ENCODE measurements at places on chromosomes 11 and 22.
A peak's percentile ranks its signal among the peaks of the same experiment; 100 is the strongest.

GRCh38 chr11:6911948-6912347, 8.9 kb upstream of the OR2D3 start:
- DNase-seq: no peak

GRCh38 chr11:12808519-12808918, 134.3 kb downstream of the TEAD1 start:
- DNase-seq: no peak

GRCh38 chr11:17544181-17544622, at the start of gene USH1C:
Gene USH1C, minus strand, starts transcription at chr11:17544416. Its CDS starts 109 bp downstream, at chr11:17544307.
- no peak for DNase-seq

DNA sequence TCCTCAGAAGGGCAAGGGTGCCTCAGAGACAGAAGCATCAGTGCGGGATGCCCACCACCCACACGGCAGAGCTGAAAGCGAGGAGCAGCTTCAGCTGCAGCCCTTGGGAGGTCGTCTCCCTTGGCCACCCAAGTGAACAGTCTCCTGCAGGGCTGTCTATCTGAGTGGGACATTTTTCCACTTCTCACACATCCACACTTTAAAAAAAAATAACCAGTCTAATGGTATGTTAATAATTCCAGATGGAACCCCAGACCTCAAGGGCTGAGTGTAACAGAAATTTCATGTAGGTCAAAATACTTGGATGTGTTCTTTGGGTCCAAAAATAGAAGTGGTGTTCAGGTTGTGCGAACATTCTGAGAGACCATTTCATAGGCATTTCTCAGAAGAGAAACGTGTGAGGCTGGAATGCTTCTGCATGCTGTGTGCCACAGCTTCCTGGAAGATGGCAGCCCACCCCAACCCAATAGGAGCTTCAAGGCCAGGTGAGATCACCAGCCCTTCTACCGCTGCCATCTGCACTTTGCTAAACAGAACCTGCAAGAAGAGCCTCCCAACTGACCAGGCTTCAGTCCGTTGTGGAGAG, 623.2 kb downstream of the OPCML start:
- DNase-seq: no peak

DNA sequence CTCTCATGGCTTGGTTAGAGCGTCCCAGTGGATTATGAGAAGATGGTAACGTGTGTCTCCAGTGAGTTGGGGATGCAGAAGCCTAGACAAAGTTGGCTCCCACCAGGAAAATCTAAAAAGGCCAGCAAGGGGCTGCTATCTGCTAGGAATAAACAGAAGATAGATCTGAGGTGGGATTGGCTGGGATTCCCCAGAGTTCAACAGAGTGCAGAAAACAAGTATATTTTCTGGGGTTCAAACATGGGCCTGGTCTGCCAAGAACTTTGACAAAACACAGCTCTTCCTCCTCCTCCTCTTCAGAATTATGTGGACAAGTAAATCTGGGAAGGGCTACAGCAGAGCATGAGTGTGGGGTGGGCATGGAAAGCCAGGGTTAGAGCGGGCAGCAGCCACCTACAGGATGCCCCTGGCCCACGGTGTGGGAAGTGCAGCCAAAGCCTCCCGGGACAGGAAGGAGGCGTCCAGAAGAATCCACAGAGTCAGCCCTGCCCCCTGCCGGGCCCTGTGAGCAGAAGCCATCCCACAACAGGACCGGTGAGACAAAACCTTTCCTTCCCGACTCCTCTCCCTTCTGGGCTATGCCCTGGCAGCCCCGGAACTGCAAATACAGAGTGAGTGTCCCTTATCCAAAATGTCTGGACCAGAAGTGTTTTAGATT, 67.1 kb downstream of the CD82 start:
- no peak for DNase-seq

GRCh38 chr22:37805810-37806277, 1.9 kb upstream of the GCAT start:
- no peak for DNase-seq

- no peak for DNase-seq
These were observed 1241.5 kb downstream of the BRD1 start for GRCh38 chr22:48585916-48586798.

GRCh38 chr11:128715691-128716561, 22.1 kb downstream of the FLI1 start:
- no peak for DNase-seq

DNA sequence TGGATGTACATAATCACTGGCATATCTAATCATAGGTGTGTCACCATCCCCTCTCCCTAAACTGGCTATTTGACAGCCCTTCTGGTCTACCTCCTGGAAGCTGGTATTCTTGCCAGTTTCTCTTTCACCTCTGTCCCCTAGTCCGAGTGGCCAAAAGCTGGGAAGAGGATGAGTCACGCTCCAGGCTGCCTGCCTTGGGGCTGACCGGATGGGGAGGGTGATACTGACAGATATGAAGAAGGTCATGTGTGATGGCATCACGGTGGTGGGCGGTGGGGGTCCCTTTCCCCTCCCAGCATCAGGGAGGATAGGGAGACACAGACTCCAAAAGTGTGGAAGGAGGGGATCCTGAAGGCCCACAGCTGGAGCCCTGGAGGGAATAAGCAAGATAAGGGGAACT, 4.8 kb downstream of the OAF start:
- DNase-seq: no peak

DNA sequence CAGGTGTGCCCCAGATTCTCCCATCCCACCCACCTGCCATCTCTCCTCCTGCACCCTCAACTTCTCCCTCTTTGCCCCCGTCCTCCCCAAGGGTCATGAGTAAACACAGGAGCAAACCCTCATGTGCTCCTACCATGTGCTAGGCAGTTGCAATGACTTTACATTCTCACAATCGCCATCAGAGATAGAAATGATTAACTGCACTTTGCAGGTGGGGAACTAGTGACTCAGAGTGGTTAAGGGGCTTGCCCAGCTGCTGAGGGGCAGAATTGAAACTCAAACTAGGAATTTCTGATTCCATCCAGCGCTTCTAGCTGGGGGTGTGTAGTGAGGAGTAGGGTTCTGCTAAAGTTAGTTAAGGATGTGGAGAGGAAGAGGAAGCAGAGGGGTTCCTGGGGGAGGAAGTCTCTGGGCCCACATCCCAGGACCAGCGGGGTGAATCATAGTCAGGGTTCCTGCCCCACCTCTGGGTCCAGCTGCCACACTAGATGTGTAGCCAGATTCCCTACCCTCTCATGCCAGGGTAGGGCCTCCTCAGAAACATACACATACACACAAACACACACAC, 16.0 kb upstream of the PRG2 start:
- DNase-seq: no peak

DNA sequence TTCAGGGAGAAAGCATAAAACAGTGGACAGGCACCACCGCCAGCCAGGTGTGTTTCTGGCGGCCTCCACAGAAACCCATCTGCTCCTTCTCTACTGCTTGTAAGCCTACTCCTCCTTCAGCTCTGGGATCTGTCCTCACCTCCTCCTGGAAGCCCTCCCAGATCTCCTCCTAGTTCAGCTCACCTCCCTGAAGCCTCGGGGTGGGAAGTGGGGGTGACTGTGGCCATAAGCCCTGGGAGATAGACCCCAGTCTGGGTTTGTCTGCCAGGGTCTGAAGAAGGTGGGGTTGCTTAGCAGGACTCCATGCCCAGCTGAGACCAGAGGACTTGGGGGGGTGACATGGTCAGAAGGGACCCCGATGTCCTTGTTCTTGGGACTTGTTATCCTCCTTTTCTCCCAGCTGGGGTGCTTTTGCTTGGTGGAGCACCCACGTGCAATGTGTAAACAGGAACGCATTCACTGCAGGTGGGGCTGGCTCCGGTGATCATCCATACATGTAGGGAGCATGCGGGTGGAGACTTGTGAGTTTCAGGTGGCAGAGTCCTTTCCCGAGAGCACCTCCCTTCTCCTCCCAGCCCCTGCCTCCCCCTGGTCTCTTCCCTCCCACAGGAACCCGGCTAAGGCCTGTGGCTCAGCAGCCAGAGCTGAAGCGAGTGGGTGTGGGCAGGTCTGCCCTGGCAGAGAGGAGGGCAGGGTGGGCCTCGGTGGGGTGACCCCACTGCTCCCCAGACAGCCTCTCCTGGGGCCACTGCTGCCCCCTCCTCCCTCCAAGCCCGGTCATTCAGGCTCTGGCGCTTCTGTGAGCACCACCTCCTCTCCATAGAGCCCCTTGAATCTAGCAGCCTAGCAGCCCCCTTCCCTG, 25.9 kb downstream of the MRGPRG start:
- no peak for DNase-seq

- DNase-seq: no peak
These were observed 7.0 kb downstream of the CD81 start for GRCh38 chr11:2383852-2384804.

- DNase-seq: no peak
These were observed 501.1 kb downstream of the BRD1 start for GRCh38 chr22:49326558-49326957.

DNA sequence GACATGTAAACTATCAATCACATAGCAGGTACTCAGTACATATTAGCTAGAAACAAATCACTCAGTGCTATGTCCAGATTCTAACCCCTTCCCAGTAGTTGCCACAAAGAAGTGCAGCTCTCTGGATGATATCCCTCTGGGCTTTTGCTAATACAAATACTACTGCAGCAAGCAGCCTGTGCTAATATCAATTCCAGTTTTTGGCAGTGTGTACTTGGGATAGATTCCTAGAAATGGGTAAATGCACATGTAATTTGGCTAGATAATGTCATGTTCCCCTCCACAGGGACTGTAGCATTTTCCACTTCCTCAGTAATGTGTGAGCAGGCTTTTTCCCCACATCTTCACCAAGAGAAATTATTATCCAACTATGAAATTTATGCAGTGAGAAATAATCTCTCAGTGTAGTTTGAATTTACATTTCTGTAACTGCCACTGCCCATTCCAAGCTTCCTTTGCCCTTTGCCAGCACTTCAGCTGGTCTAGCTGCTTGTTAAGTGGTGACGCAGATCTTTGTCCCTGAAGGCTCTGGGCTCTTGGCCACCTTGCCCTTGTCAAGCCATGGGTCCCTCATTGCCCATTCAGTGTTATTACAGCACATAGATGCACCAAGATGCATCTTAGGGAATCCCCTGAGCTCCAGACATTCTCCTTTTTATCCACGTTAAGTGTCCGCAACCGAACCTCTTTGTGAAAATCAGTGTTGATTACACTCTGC, 107.1 kb upstream of the CLPB start:
- DNase-seq: no peak

- DNase-seq: no peak
These were observed 19.4 kb upstream of the CABP7 start for GRCh38 chr22:29700206-29700899.

DNA sequence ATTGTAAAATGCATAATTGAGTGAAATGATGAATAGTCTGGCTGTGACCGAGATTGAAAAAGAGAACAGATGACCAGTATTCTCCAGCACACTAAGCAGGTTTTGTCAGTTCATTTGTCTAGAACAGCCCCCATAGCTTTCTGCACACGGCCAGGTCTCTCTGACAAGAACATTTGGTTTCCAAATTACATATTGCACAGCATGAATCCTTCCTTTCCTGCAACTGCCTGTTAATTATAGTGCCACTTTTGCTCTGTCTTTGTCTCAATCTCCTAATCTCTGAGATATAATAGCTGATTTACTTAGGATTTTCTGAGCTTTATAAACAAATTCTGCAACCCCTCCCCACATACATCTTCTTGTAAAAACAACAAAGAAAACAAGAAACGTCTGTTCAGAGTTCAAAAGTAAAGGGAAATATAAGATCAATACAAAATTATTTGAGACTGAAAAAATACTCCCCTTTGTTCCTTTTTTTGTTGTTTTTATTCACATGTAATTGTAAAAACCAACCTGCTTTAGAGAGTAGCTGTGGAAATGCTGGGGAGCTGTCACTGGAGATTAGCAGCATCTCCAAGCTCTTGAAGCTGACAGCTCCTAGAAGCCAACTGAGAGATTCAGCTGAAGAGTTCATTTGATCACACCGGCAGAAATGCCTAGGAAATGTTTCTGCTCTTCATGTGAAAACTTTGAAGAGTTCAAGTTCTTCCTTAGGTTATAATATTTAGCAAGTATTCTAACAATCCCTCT, 998.1 kb downstream of the DLG2 start:
- DNase-seq: no peak

- no peak for DNase-seq
These were observed 362.4 kb downstream of the MIAT start for GRCh38 chr22:27019827-27020226.

DNA sequence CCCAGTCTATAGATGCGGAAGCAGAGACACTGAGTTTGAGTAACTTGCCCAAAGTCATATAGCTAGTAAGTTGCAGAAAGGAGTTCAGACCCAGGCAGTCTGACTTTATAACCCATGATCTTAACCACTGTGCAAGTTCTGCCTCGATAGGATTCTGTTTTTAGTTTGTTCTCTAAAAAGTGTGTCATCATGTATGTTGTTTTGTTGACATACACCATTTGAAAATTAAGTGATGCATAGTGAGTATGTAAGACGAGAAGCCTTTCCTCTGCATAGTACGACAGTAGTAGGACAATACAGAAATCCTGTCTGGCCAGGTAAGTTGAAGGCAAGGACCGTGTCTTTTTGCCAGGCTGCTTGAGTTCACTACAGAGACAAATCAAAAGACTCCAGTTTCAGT, 3.3 kb downstream of the ZC3H12C start:
- DNase-seq: no peak

DNA sequence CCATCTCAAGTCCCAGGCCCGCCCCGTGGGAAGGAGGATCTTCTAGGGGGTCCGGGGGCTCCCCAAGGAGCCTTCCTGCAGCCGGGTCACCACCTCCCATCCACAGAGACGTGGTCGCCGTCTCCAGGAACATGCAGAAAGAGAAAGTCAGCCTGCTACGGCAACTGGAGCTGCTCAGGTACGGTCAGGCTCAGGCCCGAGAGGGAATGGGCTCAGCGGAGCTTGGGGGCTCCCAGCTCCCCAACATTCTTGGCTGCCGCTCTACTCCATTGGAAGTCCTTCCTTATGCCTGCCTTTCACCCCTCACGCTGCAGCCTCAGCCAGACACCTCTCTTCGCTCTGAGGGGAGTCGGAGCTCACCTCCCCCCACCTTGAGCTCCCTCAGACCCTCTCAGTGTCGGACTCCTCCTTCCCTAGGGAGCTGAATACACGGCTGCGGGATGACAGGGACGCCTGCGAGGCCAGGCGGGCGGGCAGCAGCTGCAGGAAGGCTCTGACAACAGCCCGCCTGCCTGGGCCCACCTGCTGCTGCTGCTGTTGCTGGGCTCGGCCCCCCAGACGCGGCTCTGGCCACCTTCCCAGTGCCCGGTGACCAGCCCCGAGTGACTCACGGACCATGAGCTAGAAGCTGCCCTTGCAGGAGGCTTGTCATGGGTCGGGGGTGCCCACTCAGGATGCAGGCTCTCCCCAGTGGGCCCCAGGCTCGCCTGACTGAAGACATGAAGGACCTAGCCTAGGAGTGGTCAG, 1.5 kb upstream of the CD151 start:
- peak; percentile 17 for DNase-seq

- DNase-seq: no peak
These were observed 35.4 kb upstream of the SERPIND1 start for GRCh38 chr22:20738394-20739089.

Measured in CD4-positive, alpha-beta T cell (primary cell).